Occipital lobe (tissue), 3 donors: ENCODE measurements at places on chromosomes 2 and 18. TPM values are rescaled to one million over a fixed set of nuclear protein-coding genes. Genes with fewer than 3 reads are reported as not detected.

C1QL2 gene
- 1.6 TPM for total RNA-seq

DNA sequence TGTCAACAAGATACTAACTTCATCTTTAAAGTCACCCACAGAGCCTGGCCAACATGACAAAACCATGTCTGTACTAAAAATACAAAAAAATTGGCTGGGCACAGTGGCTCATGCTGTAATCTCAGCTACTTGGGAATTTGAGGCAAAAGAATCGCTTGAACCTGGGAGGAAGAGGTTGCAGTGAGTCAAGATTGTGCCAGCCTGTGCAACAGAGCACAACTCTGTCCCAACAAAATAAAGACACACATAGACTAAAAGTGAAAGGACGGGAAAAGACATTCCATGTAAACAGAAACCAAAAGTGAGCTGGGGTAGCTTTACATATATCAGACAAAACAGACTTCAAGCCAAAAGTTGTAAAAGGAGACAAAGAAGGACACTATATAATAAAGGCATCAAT, 34.8 kb downstream of the USP34 start:
- DNase-seq: no peak

GRCh38 chr18:44179693-44180092, 501.0 kb upstream of the SETBP1 start:
- no peak for DNase-seq

DNA sequence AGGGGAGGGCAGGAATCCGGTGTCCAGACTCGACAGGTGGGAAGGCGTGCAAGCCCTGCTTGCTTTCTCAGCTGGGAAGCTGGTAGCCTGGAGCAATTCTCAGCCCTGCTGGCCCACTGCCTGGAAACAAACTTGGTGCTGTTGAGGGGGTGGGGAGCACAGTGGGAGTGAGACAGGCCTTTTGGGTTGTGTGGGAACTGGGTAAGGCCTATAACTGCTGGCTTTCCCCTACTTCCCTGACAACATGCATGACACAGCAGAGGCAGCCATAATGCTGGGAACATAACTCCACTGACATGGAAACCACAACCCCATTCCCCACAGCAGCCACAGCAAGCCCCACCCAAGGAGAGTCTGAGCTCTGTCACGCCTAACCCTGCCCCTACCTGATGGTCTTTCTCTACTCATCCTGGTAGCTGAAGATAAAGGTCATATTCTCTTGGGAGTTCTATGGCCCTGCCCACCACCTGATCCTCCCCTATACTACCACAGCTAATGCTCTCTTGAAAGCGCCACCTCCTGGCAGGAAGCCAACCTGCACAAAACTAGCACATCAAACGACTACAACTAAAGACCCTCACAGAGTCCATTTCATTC, 122.9 kb upstream of the ACVR1C start:
- peak; percentile 12 for DNase-seq

- DNase-seq: no peak
Measured at GRCh38 chr2:204110338-204110741, 173.8 kb downstream of the ICOS start.

HOXD8 gene
- total RNA-seq: not detected

POTEI gene
- not detected for total RNA-seq

ASNSD1 gene
- total RNA-seq: 137 TPM

GNLY gene
- total RNA-seq: not detected

GRCh38 chr2:62467475-62468321, 38.3 kb downstream of the TMEM17 start:
- DNase-seq: no peak

KDSR gene
- total RNA-seq: 12.2 TPM

TMEM247 gene
- total RNA-seq: not detected

GRCh38 chr18:70454704-70455322, 166.0 kb downstream of the SOCS6 start:
- DNase-seq: no peak

SLC8A1 gene
- 277 TPM for total RNA-seq

DNA sequence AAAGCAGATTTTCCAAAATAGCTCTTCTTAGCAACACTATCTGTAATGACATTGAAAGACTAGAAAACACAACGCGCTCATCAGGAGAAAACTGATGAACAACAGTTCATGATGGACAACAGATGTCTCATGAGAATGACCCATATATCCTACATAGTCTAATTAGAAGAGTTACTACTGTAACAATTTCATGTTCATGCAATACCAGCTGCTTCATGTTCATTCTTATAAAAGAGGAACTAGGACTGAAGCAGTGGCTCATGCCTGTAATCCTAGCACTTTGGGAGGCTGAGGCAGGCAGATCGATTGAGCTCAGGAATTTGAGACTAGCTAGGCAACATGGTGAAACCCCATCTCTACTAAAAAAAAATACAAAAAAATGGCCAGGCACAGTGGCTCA, 22.7 kb downstream of the TRAPPC8 start:
- no peak for DNase-seq

IKZF2 gene
- 12.0 TPM for total RNA-seq

DNA sequence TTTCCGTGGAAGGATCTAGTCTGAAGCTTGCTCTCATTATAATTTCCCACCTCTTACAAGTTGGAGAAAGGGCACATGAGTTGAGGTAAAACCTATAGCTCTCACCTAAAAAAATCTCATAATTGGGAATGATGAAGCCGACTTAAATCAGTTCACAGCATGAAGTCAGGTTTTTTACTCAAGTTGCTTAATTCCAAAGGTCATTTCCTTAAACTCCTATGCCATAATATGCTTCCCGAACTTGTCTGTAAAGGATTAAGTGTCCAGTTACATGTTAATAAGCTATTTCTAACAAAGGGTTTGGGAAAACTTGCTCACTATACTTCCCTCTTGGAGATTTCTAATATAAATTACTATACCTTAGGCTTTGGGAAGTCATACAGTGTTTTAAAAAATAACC, 481.2 kb downstream of the NUP35 start:
- DNase-seq: no peak

FEV gene
- total RNA-seq: not detected

DNA sequence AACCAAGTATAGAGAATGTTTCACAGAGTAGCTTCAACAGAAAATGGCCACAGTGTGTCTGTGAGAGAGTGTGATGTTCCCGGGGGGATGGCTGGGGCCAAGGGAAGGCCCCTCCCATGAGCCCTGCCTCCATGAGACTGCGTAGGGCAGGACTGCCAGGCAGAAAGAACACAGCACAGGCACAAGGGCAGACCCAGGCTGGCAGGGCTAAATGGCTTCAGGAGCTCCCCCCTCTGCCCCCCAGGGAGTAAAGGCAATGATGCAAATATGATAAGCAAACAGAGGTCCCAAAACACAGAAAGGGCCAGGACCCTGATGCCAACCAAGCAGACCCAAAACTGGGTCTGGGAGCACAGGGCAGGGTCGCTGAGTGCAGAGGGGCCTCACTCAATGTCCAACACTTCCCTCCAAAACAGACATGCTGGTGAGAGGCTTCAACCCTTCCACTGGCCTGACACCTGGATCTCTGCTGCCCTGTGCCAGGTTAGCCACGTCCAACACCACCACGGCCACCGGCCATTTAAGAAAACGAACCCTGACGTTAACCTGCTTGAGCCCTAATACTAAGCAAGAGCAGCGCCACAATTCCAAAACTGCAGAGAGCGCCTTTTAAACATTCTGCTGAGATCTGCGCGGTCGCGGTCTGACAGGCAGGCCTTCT, 90.3 kb downstream of the HDAC4 start:
- no peak for DNase-seq

- DNase-seq: no peak
Measured at GRCh38 chr18:73690222-73690621, 457.4 kb downstream of the FBXO15 start.

REG1B gene
- not detected for total RNA-seq

DNA sequence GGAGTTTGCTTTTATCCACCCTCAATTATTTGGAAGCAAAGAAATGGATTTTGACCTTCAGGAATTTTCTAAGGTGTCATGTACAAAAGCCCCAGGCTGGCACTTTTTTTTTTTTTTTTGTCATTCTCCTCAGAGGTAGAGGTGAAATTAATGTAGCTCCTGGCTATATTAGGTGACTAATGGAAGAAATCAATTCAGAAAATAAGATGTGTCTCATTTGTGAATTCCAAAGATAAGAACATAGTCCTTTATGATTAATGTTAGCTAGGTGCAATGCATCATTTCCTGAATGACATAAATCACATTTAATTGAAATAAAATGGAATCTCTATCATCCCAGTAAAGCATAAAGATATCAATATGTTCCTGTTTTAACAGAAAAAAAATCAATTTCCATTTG, 477.6 kb downstream of the FBXO15 start:
- DNase-seq: no peak

- DNase-seq: no peak
Measured at GRCh38 chr18:12076424-12077140, 17.1 kb upstream of the ANKRD62 start.

DNA sequence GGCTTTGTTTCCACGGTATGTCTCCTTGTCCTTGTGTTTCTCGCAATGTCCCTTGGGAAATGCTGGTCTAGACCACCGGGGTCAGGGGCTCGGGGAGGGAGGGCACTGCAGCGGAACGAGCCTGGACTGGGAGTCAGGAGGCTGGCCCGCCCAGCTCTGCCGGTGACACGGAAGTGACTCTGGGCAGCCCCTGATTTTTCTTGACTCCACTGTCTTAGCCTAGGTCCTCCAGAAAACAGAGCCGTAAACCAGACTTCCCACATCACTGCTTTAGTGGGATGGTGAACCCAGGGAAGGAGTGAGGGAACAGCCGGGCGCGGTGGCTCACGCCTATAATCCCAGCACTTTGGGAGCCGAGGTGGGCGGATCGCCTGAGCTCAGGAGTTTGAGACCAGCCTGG, 144.2 kb downstream of the ASB1 start:
- DNase-seq: no peak

- DNase-seq: no peak
Measured at GRCh38 chr2:229779650-229780049, 65.3 kb upstream of the DNER start.

HRH4 gene
- total RNA-seq: not detected

DNA sequence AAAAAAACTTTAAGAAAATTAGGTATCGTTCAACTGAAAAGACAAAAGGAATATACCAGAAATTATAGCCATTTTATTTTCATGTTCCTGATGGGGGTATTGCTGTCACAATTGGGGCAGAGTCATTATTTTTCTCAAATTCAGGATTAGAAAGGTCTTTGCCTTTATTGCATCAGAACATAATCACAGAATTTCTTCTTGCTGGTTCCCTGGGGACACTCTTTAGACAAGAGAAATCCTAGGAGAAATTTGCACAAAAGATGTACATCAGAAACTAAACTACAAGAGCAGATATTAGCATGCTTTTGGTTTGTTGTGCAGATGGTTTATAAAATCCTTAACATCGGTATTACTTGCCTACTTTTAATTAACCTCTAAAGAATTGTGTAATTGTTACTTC, 103.2 kb downstream of the NCOA1 start:
- no peak for DNase-seq

DNA sequence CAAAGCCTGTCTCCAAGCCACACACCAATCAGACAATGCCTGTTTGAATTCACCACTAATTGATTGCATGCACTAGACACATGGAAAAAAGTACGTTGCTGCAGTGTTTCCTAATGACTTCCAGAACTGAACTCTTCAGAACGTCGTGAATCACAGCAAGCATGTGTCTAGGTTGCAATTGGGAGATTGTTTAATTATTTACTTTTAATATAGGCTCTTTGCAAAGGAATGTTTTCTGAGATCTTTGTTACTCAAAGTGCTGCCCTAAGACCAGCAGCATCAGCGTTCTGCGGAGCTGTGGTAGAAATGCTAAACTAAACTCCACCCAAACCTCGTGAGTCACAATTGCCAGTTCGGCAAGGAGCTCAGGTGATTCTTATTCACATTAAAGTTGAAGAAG, 52.7 kb upstream of the CCDC68 start:
- no peak for DNase-seq

CLEC4F gene
- total RNA-seq: not detected

THSD7B gene
- total RNA-seq: 20.0 TPM

DNA sequence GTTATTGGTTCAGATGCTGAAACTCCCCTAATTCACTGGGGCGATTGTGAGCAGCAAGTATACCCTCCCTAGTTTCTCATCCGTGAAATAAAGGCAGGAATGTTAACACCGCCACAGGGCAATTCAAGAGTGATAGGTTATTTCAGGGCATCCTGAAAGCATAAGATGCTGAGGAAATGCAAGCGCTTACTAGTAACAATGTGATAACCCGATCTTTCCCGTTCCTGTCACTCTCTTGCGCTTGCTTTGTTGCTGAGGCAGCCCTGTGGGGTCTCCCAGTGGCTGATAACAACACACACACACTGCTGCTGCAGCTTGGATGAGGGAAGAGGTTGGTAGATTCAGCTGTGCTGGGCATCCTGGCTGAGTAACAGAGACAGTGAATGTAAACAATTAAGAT, 259.3 kb downstream of the AGPS start:
- no peak for DNase-seq

DNA sequence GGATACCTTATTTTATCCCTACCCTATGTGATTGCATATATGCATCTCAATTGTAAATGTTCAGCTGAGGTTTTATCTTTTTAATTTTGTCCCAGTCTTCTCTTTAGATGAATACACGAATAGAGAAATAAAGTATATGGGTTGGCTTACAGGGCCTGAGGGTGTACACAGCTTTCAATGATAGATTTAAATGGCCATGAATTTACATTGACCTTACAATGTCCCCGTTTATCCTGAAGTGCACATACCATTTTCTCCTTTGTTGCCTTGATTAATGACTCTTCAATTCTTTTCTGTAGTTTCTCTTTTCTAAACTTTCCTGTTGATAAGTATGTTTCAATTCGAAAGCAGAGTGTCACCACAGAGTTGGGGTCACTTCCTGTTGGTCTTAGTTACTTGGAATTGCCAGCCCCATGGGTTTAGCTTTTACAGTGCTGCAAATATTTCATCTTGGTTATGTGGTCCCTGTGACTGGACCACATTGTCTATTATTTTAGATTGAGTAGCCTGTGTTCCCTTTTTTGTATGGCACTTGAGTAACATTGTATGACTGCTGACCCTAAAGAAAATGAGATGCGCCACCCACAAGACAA, 1616.3 kb upstream of the ACVR2A start:
- DNase-seq: no peak

DNA sequence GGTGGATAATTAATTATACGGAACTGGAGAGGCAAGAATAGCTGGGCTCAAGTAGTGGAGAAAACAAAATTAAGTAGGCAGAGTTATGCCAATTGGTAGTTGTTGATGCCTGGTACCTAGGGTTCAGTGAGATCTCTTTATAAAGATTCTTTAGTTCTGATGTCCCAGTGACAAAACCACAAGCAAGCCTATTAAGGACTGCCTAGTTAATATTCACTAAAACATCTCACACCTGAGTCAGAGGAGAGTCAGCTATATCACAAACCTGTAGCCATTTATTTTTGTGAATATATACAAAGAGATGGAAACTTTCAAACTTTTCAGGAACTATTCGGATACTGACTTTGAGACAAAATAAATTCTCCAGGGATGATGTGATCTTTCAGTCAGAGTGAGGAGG, 213.9 kb upstream of the CYP26B1 start:
- DNase-seq: no peak
